ENCODE measurements at places on chromosomes 2 and 18.
A peak's percentile ranks its signal among the peaks of the same experiment; 100 is the strongest.

GRCh38 chr2:174577967-174578589 lies 19.5 kb downstream of the WIPF1 start:
- DNase-seq = no peak

DNA sequence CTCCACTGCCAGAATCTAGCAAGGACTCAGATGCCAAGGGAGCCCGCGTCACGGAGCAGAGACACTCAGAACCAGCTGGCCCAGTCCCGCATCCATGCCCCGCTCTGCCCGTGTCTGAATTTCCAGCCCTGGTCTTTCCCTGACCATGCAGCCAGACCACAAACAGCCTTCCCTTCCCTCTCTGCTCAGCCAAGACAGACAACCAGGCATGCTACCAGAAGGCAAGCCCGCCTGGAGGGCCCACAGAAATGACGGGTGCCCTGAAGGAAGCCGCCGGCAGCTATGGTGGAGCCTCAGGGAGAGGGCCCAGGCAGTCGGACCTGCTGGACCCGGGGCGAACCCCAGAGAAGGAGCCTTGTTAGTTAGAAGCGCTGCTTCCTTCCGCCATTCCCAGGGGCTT lies 45.1 kb upstream of the MAL start:
- DNase-seq = no peak

GRCh38 chr18:33440060-33441043 lies at the start of gene CCDC178:
TSS of gene CCDC178 (minus strand) at chr18:33440721. CDS start at chr18:33412088, 28,633 bp downstream.
- peak; percentile 58 for DNase-seq

- DNase-seq = no peak
Measured at GRCh38 chr18:3836483-3837335, 386.7 kb downstream of the TGIF1 start.

DNA sequence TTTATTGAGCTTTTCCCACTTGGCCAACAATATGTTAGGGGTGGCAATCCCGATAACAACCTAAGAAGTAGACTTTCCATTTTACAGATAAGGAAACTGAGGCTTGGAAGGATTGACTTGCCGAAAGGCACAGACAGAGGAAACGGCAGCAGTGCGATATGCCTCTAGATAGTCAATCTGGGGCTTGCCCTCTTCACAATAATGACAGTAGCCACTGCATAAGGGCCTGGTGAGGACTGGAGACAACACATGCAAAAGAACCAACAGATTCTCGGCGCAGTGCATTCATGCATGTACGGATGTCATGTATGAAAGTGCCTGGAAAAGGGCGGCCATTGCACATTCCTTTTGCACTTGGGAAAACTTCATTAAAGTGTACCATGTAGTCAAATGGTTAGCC lies 811.2 kb downstream of the RNF144A start:
- DNase-seq = no peak

- DNase-seq = no peak
Measured at GRCh38 chr2:168091986-168092385, 155.4 kb downstream of the STK39 start.

DNA sequence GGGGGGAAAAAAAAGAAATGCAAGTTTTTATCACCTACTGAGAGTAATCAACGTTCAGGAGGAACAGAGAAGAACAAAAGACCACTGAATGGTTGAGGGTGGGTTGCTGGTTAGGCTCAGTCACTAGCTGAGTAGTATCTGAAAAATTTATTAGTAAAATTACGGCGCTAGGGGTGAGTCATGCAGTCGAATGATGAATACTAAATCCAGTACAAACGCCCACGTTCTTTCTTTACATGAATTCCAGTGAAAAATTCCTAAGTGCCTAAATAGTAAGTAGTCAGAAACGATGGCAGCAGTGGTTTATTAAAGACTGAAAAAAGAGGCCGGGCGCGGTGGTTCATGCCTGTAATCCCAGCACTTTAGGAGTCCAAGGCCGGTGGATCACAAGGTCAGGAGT lies 52.0 kb downstream of the TEKT4 start:
- DNase-seq = no peak

DNA sequence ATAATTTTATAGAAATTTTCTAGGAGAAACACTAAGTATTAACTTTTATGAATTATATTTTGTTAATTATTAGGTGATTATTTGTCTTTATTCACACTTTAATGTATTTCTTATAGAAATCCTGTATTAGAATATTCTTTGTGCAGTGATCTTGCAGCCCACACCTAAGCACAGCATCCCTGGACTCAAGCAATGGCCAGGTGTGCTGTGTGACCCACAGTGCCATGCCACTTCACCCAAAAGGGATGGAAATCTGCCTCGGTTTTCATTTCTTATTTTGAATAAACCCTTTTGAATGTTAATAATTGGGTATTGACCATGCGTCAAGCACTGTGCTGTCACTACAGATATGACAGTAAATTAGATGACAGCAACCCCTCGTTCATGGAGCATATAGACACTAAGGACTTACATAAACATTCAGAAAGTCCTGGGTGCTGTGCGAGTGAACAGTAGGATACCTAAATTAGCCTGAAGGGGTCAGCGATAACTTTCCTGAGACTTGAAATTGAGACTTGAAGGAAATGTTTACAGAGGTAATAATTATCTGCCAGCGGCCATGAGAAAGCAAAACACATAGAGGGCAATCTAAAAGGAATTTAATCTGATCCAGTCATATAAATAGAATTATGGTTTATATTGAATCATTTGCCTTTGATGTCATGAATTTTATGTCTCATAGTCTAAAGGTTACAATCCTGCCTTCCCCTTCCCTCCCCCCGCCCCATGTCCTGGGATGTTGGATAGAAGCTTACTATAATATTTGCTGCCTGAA lies 52.7 kb upstream of the CALCRL start:
- no peak for DNase-seq

- DNase-seq = no peak
Measured at GRCh38 chr18:22765896-22766295, 167.2 kb upstream of the RBBP8 start.

GRCh38 chr2:142445551-142446072 lies 314.8 kb upstream of the LRP1B start:
- DNase-seq = no peak

DNA sequence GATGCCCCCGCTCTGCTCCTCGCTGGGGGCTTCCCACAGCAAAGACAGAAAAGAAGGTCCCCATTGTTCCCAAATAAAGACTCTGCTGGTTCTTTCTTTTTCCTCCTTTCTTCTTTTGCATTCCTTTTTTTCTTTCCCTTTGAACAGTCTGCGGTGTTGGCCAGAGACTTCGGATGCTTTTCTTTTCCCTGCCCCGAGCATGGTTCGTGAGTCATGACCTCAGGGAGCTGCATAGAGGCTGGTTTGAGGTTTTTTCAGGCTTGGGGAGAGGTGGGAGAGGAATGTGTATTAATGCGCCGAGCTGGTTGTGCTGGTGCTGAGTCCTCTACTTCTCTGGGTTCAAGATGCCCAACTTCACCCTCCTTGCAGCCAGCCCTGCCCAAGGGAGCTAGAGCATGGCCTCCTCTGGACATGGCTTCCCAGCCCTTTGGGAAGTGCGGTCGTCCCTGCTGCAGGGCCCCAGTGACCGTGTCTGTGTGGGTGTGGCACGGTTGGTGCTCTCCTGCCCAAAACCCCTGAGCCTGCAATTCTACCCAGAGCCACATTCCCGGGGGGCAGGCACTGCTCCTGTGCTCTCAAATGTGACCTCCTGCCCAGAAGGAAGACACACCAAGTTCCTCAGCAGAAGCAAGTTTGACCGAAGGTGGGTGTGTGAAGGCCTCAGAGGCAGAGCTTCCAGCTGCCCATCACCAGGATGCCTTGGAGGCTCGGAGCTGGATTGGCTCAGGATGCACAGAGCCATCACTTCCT lies 9.0 kb upstream of the ARHGEF4 start:
- no peak for DNase-seq

DNA sequence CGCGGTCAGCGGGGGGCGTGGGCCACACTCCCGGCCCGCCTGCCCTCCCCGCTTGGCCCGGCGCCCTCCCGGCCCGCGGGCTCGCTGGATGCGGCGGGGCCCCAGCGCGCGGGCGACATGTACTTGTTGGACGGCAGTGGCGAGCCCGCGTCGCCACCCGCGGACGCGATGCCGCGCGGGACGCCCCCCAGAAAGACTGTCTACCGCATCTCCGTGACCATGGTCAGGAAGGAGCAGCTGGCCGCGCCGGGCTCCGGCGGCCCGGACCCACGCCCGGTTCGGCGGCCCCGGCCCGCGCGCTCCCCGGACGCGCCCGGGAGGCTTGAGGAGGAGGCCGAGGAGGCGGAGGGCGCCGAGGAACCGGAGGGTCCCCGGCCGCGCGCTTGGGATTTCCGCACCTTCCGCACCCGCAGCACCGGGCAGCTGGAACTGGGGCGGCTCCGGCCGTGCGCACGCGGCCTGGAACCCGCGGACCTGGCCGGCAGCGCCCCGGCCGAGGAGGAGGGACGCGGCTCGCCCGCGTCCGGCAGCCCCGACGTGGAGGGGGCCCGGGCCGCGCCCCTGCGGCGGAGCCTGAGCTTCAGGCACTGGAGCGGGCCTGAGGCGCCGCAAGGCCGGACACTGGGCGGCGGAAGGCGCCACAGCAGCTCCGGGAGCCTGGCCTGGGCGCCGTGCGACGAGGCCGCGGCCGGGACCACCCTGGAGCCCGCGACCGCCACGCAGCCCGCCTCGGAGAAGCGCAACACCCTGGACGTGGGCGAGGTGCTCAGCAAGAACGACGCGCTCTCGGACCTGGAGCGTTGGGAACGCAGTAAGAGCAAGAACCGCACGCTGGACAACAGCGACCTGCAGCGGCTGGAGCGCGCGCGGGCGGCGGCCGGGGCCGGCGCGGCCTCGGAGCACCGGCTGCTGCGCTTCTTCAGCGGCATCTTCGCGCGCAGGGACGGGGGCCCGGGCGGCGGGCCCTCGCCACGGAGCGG lies 176.4 kb downstream of the AGAP1 start:
- DNase-seq = peak; percentile 64

DNA sequence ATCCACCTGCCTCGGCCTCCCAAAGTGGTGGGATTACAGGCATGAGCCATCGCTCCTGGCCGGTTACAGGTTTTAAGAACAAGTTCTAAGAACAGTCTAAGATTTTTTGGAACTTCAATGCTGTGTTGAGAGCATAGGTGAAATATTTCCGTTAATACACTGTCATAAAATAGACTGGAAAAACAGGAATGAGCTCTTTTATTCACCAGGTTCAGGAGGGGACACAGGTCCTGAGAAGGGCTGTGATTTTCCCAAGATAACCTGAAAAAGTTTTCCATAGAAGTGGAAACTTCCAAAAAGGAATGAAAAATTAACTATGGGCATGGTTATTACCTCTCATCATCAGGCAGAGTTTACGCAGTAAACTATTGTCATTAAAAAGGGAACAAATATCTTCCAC lies 97.6 kb upstream of the TMEM178A start:
- DNase-seq = no peak

GRCh38 chr18:58991167-58991798 lies 126.6 kb downstream of the ZNF532 start:
- no peak for DNase-seq

DNA sequence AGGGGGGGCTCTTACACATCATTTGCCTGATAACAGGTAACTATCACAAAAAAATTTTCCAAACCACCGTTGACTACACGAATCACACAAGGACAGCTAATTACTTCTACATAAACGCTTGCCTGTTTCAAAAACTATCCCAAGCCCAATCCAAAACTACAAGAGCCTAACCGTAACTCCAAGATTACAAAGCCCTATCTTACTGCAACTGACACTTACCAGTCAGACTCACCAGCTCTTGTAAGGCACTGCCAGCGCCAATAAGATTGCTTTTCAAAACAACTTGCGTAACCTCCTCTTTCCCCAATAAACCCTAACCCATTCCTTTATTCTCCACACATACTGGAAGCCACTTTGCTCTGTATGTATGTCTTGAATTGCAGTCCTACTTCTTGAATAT lies 148.4 kb downstream of the NBAS start:
- DNase-seq = no peak

- no peak for DNase-seq
Measured at GRCh38 chr2:73823916-73824523, 4.7 kb upstream of the STAMBP start.

- no peak for DNase-seq
Measured at GRCh38 chr18:73577365-73577764, 570.3 kb downstream of the FBXO15 start.

DNA sequence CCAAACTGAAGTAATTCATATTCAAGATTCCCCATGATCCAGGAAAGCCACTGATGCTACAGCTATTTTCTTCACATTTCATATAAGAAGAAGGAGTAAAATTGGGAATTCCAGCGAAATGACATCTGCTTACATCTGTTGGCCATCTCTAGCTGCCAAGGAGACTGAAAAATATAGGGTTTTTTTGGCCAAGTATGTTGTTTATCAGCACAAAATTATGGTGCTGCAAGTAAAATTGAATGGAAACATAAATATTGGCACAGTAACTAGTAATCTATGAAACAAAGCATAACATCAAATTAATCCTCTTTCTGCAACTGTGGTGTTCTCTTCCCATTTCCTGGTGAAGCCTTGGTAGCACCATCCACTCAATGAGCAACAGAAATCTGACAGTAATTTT lies 649.5 kb upstream of the ZNF804A start:
- no peak for DNase-seq

DNA sequence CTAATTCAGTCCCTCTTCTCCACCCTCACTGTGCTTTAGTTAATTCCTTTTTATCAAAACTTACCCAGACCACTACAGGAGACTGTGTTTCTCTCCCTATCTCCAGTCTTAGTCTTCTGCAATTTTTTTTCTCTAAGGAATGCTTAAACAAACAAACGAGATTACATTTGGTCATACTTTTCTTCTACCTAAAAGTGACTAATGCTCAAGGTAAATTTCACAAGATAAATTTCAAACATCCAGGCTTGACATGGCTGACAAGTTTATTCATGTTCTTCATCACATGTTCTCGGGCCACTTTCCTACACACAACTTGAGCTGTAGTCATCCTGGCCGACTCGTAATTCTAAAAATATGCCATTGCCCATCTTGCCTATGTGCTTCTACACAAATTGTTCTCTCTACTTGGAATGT lies 23.2 kb upstream of the ACSL3 start:
- no peak for DNase-seq

DNA sequence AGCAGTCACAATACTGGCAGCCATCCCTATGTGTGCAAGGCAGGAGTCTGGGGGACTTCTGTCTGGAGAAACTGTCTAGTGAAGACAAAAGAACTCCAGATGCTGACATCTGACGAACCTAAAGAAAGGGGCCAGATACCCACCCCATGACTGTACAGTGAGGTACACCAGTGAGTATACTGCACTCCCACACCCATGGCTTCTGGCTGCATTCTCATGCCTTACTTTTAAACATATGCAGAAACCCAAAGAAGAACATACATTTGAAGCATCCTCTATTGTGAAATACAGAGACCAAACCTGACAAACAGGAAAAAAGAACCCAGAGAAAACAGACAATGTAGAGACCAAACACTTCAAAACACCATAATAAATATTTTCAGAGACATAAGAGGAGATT lies 102.2 kb downstream of the ACTR3 start:
- DNase-seq = no peak

DNA sequence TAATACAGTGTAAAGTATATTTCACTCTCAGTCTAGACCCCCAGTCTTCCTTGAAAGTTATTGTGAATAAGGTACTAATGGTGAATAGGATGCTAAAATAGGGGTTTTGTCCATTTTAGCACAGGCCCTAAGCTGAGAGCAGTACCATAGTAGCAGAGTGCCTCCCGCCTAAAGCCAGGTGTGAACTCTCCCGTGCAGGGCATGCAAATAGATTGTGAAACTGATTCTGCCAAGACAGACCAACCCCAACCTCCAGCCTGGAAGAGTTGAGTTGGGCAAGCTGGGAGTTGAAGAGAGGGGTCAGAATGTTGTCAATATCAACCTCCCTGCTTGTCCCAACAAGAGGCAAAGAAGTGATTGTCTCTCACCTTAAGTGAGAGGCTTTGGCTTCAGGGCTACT lies 97.4 kb upstream of the CYRIA start:
- no peak for DNase-seq

GRCh38 chr2:28487258-28487657 lies 8.6 kb upstream of the PLB1 start:
- DNase-seq = no peak

GRCh38 chr18:11020877-11021414 lies 128.4 kb downstream of the PIEZO2 start:
- no peak for DNase-seq
